Fibroblast of mammary gland (primary cell): ENCODE measurements at places on chromosomes 13 and 19.

GRCh38 chr13:27126859-27127258 lies 44.8 kb downstream of the USP12 start:
- DNase-seq, result no peak

- DNase-seq, result no peak
These were observed 334.7 kb downstream of the IRS2 start for GRCh38 chr13:109451726-109452125.

DNA sequence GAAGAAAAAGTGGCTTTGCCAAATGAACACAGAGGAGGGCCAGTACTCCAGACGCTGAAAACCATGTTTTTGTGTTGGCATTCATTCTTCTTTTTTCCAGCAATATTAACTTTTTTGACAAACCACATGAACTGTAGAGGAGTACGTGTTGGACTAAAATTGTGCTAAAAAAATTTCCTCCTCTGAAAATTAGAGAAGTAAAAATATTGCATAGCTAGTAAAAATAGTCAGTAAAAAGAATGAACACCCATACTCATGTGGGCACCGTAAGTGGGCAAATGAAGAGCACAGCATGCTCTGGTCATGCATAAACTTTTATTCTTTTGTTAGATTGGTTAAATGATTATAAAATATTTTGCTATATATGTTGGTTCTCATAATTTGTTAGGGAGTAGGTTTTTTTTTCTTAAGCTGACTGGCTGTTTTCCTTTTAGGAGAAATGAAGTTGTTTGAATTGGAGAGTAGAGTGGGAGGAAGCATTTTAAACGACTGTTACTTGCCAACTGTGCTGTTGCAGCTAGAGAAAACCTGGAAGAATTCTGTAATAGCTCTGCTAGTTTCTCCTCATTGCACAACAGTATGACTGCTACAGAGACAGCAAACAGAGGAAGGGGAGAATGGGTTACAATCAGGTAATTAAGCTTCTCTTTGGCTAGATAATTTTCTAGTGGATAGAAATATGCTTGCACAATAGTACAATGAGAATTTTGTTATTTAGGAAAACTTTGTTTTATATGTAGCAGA lies 222.4 kb downstream of the KCTD12 start:
- DNase-seq, result peak; percentile 42

- no peak for DNase-seq
These were observed 21.6 kb downstream of the SLC25A30 start for GRCh38 chr13:45396533-45397095.

- DNase-seq, result peak; percentile 80
These were observed 54.5 kb downstream of the NUFIP1 start for GRCh38 chr13:44934724-44935123.

DNA sequence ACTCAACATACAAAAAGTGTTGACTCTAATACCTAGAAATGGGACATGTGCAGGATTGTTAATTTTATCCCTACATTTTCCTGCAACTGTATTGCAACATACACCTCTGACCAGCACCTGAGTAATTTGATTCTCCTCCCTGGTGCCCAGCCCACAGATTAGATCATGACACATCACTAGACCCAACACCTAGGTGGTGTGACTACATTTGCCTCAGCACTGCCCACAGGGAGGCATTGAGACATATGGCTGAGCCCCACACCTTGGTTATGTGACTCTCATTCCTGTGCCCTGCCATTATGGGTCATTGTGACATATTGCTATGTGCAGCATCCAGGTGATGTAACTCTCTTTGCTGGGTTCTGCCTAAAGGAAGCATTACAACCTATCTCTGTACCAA lies 13.2 kb upstream of the ZNF254 start:
- no peak for DNase-seq

DNA sequence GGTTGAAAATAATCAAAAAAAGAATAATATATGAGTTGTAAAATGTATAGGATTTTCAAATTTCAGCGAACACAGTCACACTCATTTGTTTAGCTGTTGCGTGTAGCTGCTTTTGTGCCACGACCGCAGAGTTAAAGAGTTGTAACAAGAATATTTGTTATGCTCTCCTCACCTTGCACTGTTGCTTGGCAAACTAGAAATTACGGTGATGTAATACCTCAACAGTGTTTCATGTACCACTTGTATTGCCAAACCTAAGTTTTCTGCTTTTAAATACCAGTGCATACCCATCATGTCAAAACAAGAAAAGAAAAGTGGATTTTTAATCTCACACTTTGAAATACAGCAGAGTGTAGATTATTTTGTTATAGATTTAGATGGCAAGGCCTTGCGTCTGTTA lies 201.1 kb downstream of the NBEA start:
- DNase-seq, result peak; percentile 16

DNA sequence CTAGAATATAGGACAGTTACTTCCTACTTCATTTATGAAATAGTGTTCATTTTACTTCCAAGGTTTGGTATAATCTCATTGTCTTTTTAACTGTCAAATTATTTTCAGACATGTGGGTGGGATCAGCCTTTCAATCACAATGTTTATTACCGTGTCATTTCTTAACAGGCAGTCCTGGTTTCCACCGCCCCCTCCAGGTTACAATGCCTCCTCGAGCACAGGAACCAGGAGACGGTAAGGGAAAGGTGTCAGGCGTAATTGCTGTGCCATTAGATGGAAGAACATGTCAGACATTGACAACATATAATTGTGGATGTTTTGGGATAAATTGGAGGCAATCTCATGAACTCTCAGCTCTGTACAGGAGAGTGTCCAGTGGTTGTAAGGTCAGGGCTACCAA lies 36.5 kb downstream of the SCEL start:
- no peak for DNase-seq

DNA sequence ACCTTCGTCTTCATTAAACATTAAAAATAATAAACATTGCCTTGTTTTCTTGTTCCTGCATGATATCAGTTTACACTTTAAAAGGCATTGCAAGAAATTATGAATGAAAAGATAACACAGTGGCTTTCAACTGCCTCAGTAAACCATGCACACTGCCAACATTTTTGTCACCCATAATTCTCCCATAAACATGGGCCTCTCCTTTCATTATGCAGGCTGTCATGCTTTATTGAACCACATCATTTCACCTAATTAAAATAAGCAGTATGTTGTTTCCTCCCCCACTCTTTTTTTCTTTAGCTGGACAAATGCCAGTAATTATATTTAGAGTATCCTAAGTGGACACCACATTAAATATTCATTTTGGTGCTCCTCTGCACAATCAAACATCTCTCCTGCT lies 1566.5 kb upstream of the SLC10A2 start:
- DNase-seq, result no peak

DNA sequence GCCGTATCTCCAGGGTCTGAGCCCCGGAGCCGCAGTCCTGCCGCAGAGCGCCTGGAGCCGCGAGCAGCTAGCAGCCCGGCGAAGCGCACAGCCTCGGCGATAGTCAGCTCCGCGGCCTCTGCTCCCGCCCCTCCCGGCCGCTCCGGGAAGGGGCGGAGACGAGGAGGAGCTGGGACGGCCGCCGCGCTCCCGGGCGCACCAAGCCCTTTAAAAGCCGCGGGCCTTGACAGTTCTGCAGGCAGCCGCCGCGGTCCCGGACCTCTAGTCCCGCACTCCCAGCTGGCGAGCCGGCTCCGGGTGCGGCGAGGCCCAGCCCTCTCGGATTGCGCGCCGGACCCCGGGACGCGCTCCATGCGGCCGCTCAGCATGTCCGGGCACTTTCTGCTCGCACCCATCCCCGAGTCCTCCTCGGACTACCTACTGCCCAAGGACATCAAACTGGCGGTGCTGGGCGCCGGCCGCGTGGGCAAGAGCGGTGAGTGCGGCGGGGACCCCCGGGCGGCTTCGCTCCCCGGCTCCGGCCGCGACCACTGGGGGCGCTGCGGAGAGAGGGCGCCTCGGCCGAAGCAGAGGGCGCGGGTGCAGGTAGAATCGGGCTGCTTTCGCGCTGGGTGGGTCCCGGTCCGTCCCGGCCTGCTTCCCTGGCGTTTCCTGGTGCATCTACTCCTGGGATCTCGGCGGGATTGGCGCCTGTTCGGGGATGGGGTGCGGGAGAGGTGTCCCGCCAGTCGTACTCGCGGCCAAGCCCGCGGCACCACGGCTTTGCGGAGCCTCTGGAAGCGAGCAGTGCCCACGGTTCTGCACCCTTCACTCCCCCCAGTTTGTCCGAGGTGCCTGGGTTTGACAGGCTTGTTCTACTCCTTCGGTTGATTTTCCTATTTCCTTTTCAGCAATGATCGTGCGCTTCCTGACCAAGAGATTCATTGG lies at the start of gene RASL11A:
Gene RASL11A, plus strand, starts transcription at position 237 of the 927 bp plus-strand sequence. Its CDS starts 115 bp downstream, at position 352.
- peak; percentile 78 for DNase-seq

DNA sequence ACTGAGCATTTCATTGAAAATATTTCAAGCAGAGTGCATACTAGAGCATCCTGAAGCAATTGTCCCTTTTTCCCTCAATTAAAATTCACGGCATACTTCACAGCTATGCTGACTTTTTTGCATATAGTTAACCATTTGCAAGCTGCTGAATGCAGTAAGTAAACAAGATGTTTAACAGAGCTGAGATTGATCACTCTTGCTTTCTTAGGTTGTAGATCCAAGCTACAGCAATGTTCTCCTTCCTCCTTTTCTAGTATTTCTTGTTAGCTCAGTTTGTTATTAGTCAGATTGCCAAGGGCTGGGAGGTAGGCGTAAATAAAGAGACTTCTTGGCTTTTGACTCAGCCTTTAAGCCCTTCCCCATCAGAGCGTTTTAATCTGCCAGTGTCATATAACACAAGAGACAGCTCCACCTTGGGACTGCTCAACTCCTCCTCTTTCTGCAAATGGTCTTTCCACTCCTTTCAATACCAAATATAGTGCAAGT lies at the start of gene SLITRK6:
Gene SLITRK6, minus strand, starts transcription at position 323 of the 486 bp plus-strand sequence. CDS start 2,911 bp downstream, outside the sequence.
- DNase-seq, result peak; percentile 48

DNA sequence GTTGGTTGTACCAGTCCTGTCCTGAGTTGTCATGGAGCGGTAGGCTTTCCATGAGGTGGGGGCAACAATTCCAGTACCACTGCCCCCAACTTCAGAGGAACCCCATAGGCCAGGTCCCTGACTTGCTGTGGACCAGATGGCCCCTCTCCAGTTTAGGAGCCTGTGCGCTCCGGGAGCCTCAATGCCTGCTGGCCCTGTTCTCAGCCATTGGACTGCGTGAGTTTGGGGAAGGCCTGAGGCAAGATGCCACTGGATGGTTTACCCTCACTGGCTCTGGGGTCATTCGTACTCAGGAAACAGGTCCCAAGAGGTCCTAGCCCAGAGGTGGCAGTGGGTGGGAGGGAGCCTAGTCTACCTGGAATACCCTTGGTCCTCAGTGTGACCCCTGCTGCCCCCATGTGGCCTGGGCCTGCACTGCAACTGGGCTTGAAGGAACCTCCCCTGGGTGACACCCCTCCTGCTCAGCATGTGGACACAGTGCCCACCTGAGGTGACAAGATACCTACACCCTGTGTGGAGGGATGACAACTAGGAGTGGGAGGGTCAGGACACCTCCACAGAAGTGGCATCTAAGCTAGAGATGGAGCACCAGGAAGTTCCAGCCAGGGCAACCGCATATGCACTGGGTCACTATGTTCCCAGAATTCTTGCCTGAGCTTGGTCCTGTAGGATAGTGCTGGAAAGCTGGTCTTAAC lies 6.0 kb upstream of the PRR19 start:
- DNase-seq, result peak; percentile 52

DNA sequence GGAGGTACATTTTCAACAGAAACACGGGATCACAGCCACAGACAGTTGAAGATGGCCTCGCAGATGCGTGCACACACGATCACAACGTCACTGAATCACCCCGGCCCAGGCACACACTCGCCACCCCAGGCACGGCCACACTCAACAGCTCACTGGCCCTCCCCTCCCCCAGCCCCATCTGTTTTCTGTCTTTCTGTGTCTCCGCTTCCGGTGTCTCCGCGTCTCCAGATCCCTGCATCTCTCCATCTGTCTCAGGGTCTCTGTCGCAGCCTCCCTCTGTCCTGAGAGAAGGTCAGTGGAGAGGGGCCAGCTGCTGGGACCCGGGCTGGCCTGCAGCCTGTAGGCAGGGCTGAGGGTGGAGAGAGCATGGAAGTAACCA lies 3.8 kb upstream of the ATP1A3 start:
- no peak for DNase-seq

- peak; percentile 27 for DNase-seq
These were observed 15.6 kb upstream of the ZNF763 start for GRCh38 chr19:11949201-11949600.

- DNase-seq, result peak; percentile 81
These were observed 36.2 kb upstream of the LPAR6 start for GRCh38 chr13:48448959-48449614.

GRCh38 chr19:6667114-6667627 lies 2.8 kb downstream of the TNFSF14 start:
- no peak for DNase-seq

GRCh38 chr13:27211271-27211670 lies 39.7 kb upstream of the USP12 start:
- no peak for DNase-seq

- DNase-seq, result no peak
These were observed 1244.2 kb upstream of the MIR17HG start for GRCh38 chr13:90103099-90103784.

DNA sequence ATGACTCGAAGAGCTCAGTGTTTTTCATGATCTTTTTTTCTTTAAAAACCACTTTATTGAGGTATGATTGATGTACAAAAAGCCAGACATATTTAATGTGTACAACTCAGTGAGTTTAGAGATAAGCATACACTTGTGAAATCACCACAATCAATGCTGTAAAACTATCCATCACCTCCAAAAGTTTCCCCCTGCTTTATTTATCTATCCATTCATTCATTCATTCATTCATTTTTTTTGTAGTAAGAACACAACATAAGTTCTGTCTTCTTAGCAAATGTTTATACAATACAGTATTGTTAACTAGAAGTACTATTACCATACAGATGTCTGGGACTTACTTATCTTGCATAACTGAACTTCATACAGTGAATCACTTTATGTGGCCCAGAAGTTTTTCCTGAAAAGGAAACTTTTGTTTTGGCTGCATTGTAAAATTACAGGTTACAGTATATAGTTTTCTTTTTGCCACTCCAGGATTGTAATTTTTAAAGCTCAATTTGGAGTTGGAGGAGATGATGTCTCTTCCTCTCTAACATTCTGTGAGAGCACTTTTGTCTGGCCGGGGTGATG lies 6.7 kb downstream of the RAP2A start:
- DNase-seq, result peak; percentile 17

DNA sequence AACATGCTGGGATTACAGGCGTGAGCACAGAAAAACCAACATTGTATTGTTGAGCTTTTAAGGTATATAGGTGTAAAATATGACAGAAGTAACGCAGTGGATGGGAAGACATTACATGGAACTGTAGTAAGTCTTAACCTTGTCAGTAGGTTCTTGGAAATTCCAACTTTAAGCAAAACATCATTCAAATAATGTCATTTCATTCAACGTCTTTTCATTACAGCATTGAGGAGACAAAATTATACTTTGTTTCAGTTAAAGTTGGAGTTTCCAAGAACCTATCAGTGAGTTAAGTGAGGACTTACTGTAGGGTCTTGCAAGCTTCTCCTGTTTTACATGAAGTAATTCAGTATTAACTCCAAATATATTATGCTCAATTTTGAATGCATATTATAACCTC lies 27.0 kb upstream of the GPR183 start:
- DNase-seq, result no peak
